Activated naive CD4-positive, alpha-beta T cell treated with Interleukin-2 at 50 U/mL for 16 hours (primary cell): ENCODE measurements at places on chromosomes 3 and 15.
A peak's percentile ranks its signal among the peaks of the same experiment; 100 is the strongest.

DNA sequence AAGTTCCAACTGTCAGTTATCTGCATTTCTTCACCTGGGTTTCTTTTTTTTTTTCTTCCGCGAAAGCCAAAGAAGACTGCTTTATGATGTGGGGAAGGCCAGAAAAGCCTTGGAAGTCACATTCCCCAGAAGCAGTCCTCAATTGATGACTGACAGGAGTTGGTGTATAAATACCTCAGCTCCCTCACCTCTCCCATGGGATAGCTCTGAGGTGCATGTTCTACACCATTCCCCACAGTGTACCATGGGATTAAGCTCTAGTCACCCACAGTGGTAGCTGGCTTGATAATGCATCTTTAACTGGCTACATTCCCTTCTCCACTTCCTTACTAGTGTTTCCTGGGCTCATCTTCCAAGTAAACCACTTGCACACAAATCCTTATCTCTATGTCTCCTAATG is 30.5 kb downstream of the DPH3 start:
- no peak for DNase-seq

DNA sequence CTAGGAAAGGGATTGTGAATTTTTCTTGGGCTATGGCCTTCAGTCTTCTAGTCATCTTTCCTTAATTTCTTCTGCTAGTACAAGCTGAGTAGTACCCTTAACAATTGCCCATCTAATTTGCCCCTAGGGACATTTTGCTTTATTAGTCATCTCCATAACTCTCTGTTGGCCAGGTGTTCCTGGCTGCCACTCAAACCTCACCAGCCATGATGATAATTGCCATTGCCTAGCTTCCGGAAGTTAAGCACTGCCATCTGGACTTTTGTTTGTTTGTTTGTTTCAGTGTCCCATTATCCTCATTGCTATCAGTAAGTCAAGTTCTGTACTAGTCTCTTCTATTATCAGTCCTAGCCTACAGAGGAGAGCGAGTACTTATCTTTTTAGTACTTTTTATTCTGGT is 36.6 kb upstream of the UBL7 start:
- DNase-seq, result no peak

DNA sequence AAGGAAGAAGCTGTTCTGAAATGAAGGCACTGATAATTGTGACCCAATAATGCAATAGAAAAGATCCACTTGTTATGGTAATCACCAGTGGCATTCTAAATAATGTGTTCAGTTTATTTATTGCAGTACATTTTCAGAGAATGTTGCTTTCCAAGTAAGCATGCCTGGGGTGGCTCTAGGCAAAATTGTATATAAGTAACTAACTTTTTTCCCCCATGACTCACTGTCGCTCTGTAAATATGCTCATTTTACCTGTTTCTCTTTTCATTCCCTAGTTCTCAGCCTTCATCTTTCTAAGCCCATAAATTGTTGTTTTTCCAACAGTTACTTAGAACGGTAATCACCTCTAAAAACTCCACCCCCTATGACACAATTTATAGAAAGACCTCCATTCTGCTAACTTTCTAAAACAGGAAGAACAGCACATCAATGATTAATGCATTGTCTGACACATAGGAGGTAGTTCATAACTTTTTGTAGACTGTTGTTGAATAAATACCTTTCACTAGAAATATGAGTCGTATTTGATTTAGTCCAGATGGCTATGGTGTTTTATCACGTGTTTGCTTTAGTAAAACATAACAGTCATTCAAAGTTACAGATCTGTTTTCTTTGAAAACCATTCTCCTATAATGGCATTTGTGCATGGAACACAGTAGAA is 143.1 kb downstream of the LSAMP start:
- no peak for DNase-seq

DNA sequence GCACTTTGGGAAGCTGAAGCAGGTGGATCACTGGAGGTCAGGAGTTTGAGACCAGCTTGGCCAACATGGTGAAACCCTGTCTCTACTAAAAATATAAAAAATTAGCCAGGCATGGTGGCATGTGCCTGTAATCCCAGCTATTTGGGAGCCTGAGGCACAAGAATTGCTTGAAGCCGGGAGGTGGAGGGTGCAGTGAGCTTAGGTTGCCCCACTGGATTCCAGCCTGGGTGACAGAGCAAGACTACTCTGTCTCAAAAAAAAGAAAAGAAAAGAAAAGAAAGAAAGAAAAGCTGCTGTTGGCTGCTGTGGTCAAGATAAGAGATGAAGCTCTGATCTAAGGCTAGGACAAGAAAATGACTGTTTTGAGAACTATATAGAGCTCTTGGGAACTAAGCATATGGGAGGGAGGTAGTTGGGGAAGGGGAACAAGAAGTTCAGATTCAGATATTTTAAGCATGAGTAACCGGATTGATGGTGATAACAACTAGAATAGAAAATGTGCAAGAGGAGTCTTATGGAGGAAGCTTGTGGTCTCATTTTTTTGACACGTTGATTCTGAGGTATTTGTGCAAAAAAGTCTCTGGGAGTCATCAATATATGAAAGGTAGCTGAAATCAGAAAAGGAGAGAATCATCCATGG is 25.7 kb downstream of the DNAH12 start:
- DNase-seq, result no peak

DNA sequence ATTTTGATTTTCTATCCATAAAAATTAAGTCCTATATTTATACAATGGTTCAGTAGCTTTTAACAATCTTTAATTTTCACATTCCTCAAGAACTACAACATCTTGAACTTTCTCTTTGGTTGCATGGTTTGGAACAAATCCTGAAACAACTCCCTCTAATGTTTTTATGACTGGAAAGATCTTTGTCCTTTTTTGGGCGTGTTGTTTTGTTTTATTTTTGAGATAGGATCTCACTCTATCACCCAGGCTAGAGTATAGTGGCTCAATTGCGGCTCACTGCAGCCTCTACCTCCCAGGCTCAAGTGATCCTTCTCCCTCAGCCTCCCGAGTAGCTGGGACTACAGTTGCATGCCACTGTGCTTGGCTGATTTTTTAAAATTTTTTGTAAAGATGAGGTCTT is 4.0 kb downstream of the STX19 start:
- no peak for DNase-seq

GRCh38 chr15:77901251-77901881 is 176.1 kb downstream of the TBC1D2B start:
- DNase-seq, result no peak

- DNase-seq, result no peak
These were observed 77.4 kb downstream of the ZBBX start for GRCh38 chr3:167302678-167303077.

DNA sequence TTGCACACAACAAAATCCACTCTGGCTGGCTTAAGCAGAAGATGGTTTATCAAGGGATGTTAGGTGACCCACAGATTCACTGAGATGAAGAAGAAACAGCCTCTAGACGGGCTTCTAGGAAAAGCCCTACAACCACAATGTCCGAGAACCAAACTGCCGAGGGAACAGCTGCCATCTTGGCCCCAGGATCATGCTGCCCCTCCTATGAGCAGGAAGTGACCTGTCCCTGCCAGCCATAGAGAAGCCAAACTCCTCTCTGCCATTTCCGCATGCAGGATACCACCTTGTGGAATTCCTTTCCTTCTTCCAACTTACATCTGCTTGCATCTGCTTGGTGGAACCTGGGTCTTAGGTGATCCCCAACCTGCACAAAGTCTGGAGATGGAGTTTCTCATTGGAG is 11.4 kb upstream of the POMGNT2 start:
- DNase-seq, result no peak

GRCh38 chr3:71195492-71195891 is 388.0 kb downstream of the FOXP1 start:
- DNase-seq, result no peak

- DNase-seq, result no peak
These were observed 11.7 kb upstream of the NOX5 start for GRCh38 chr15:69002783-69003182.

GRCh38 chr15:89371228-89372044 is 36.8 kb upstream of the POLG start:
- DNase-seq, result no peak

DNA sequence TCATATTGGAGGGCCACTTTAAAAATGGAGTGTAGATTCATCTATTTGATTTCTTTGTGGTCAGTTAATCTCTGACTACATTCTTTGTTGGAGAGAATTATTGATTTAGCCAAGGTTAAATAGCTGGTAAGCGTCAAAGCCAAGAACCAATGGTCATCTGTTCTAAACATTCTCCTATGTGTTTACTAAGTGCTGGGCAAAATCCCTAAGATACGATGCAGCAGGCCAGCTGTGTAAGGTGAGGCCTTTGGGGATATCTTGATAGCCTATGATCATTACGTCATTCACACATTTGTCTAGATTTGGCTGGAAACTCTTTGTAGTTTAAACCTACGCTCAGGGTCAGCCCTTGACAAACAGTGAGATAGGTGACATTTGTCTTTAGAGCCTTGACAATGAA is 236.2 kb downstream of the NR1D2 start:
- no peak for DNase-seq

DNA sequence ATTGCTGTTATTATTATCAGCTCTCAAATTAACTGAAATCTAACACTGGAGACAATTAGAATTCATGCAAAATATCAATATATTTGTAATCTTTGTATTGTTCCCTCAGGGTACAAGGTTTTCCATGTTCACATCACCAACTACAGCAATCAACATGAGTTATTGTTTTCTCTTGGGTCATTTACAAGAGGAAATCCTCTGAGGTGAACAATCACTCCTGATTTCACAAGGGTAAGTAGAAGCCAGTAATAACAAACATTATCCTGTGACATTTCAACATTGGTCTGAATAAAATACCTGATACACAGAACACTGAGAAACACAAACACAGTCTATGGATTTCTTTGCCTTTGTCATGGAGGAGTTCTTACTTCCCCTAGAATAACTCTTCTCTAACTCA is 174.0 kb downstream of the SUCNR1 start:
- DNase-seq, result no peak

DNA sequence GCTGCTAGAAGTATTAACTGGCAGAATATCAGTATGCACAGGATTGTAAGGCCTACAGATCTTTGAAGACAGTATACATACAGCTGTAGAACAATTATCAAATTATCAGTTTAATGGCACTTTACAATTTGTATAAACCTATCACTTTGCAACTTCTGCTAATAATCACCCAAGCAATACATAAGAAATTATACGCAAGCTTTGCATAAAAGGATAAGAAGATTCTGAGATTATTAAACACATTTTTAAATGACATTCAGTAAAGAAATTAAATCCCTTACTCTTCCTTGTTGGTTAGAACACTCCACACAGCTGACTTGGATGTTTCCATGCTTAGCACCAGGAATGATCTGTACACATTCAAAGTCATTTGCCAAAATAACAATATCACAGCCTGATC is 46.8 kb downstream of the DMXL2 start:
- DNase-seq, result no peak

DNA sequence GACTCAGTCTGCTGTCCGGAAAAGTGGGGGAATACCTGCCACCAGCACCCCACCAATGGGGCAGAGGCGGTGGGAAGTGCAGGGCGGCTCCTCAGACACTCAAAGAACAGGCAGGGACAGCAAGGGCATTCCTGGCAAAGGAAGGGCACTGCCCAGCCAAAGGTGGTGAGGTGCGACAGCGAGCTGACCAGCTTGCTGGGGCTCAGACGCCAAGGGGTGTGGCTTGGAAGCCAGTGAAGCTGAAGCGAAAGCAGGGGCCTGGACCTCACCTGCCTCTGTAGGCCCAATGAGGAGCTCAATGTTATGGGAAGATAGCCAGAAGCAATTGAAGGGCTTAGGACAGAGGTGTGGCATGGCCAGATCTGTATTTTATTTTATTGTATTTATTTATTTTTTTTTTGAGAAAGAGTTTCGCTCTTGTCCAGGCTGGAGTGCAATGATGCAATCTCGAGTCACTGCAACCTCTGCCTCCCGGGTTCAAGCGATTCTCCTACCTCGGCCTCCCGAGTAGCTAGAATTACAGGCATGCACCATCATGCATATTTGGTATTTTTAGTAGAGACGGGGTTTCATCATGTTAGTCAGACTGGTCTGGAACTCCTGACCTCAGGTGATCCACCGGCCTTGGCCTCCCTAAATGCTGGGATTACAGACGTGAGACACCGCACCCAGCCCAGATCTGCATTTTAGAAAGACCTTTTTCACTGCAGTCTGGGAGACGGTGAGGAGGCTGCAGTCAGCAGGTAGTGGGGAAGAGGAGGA is 4.4 kb upstream of the LMAN1L start:
- DNase-seq, result no peak

DNA sequence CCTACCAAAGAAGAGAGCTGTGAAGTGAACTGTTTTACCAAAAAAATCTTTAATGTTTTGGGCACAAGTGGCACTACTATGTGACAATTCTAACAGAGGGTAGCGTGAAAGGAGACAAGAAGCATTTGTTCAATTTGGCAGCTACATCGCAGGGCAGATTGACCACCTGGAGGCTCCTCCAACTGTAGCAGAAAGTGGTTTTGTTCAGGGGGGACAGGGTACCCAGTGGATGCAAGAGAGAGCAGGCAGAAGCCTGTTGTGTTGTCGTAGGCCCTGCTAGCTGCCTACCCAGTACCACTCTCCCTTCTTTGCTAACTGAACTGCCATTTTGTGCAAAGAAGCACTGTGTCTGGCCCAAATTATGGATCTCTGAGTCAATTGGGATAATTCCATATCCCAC is 54.8 kb upstream of the SYN2 start:
- no peak for DNase-seq

DNA sequence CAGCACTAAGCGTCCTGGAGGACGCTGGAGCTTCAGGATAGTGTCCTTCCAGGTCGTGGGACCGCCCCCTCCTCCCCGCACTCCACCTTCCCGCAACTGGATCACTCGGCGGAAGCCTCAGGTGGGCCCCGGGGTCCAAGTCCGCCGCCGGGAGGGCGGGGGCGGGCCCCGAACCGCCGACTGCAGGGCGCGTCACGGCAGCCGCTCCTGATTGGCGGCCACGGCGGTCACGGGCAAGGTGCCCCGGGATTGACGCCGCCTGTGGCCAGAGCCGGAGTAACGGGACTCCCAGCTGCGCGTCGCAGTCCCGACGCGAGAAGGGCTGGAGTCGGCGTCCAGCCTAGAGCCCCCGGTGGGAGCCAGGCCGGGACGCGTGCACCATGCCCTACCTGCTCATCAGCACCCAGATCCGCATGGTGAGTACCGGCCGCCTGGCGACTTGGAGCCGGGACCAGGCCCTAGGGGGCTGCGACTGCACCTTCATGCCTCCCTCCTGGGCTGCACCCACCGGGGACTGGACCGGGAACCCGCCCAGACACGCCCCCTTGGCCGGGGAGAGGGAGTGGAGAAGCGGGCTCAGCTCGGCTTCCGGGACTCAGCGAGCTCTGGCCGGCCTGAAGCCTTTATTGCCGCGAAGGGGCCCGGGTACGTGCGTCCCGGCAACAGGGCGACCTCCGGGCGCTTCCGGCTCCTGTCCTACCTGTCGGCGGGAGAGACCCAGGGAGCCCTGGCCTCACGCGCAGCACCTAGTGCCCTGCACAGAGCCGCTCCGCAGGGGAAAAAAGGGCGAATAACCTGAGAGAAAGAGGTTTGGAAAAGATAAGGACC is at the start of gene GCHFR:
GCHFR (plus strand) TSS at position 268 of the 828 bp plus-strand sequence; CDS start at position 381, 113 bp downstream.
- peak; percentile 71 for DNase-seq
